Panc1 (cell line): ENCODE measurements at places on chromosomes 6 and 20.

DNA sequence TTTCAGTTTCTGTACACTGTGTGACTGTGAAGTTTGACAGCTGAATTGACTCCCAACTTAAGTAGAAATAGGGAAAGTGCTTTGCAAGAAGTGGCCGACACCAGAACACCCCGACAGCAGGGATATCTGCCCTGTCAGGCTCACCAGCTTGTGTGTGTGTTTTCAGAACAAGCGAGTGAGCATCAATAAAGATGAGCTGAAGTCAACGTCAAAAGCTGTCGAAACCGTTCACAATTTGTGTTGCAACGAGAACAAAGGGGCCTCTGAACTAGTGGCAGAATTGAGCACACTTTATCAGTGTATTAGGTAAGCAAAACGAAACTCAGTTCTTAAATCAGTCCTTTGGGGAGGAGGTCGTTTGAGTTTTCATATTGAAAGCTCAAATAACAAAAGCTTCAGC, 10.7 kb downstream of the NELFCD start:
- DNase-seq = no peak

GRCh38 chr6:98904096-98904495, 43.6 kb downstream of the FBXL4 start:
- no peak for DNase-seq

DNA sequence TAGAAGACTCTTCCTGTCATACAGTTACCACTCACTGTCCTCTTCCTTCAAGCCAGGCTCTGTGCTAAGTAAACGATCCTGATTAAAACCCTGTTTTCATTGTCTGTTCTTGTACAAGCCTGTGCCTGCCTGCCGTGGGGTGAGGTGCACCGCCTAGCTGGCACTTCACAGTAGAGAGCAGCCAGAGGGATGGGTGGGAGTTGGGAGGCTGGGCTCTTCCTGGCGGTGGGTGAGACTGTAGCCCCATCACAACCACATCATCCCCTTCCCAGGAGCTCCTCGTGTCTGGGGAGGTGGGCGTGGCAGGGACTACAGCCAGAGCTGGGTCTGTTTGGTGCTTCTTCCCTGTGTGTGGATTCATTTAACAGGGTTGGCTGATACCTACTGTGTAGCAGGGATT, 382.0 kb downstream of the TAF4 start:
- DNase-seq = no peak

- no peak for DNase-seq
Measured at GRCh38 chr20:50586531-50587232, 76.5 kb downstream of the PTPN1 start.

DNA sequence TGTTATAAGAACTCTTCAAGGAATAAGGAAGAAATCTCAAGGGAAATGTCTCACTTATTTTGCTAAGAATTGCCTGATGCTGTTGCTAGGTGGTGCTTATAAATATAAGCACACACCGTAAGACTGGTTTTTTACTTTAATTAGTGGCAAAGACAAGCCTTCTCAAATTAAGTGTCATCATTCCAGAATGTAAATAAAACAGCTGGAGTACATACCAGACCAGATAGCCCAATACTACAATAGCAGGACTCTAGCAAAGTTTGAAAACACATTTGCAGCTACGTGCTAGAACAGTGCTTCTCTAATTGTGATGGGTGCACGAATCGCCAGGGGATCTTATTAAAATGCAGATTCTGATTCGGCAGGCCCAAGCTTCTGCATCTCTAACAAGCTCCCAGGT, 6.8 kb downstream of the CNKSR3 start:
- DNase-seq = no peak

- DNase-seq = no peak
Measured at GRCh38 chr6:162581988-162582780, 145.4 kb downstream of the PRKN start.

- DNase-seq = no peak
Measured at GRCh38 chr6:149458806-149459205, 26.0 kb downstream of the ZC3H12D start.

- DNase-seq = no peak
Measured at GRCh38 chr20:61514396-61514795, 262.3 kb downstream of the CDH4 start.
